ENCODE measurements at places on chromosomes 16 and 17. TPM values are rescaled to one million over a fixed set of nuclear protein-coding genes. Genes with fewer than 3 reads are reported as not detected.

- H3K27me3 ChIP-seq, result no peaks in the 10 kb centered on the region
- no peak overlapping the region for H3K27ac ChIP-seq
Observed at GRCh38 chr16:4606354-4606753, 8.3 kb downstream of the UBALD1 start.

GRCh38 chr17:73757420-73757819, 113.2 kb upstream of the SDK2 start:
- DNase-seq, result no peak
- no peak overlapping the region for H3K4me3 ChIP-seq
- H3K36me3 ChIP-seq, result no peaks in the 10 kb centered on the region
- no peak overlapping the region for H3K27ac ChIP-seq
- H3K27me3 ChIP-seq, result peaks cover 74% of the 10 kb centered on the region

- H3K4me3 ChIP-seq, result no peak overlapping the region
- no peak for DNase-seq
- no peaks in the 10 kb centered on the region for H3K27me3 ChIP-seq
- peaks cover 69% of the 10 kb centered on the region for H3K36me3 ChIP-seq
- no peaks in the 10 kb centered on the region for H3K4me1 ChIP-seq
Observed at GRCh38 chr17:58493506-58493905, 5.3 kb upstream of the HSF5 start.

- H3K36me3 ChIP-seq, result peaks cover 22% of the 10 kb centered on the region
- DNase-seq, result no peak
- H3K27ac ChIP-seq, result no peak overlapping the region
- peaks cover 64% of the 10 kb centered on the region for H3K4me1 ChIP-seq
- H3K27me3 ChIP-seq, result no peaks in the 10 kb centered on the region
- no peak overlapping the region for H3K4me3 ChIP-seq
Observed at GRCh38 chr17:38872671-38873385, 3.0 kb downstream of the LASP1 start.

DNA sequence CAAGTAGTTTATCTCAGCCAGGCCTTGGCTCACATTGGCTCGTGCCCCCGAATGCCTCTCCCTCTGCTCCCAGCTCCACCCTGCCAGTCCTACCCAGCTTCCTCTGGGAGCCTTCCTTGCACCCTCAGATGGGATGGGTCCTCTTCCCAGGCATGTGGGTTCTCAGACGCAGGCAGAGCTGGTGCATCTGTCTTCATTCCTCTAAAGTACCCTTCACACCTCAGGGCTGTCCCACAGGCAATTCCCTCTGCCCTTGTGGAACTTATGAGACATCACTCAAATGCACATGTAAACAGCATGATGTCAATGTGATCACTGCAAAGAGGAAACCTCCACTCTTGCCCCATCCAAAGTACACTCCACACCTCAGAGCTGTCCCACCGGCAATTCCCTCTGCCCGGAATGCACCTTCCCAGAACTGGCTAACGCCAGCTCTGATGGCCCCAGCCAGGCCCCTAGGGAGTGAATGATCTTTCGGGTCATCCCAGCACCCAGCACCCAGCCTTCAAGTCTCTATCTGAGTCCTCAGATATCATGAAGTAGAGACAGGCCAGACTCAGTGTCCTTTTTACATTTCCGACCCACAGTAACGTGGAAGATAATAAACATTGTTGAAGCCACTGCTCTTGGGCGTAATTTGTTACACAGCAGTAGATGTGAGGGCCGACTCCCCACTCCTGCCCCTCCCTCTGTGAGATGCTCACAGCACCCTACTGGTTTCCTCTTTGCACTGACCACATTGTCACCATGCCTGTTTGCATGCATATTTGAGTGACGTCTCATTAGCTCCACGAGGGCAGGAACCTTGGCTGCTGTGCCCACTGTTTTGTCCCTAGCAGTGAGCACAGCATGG, 85.4 kb downstream of the N4BP1 start:
- no peak overlapping the region for H3K27ac ChIP-seq
- H3K4me1 ChIP-seq, result no peaks in the 10 kb centered on the region
- no peak overlapping the region for H3K4me3 ChIP-seq
- no peaks in the 10 kb centered on the region for H3K36me3 ChIP-seq

DNA sequence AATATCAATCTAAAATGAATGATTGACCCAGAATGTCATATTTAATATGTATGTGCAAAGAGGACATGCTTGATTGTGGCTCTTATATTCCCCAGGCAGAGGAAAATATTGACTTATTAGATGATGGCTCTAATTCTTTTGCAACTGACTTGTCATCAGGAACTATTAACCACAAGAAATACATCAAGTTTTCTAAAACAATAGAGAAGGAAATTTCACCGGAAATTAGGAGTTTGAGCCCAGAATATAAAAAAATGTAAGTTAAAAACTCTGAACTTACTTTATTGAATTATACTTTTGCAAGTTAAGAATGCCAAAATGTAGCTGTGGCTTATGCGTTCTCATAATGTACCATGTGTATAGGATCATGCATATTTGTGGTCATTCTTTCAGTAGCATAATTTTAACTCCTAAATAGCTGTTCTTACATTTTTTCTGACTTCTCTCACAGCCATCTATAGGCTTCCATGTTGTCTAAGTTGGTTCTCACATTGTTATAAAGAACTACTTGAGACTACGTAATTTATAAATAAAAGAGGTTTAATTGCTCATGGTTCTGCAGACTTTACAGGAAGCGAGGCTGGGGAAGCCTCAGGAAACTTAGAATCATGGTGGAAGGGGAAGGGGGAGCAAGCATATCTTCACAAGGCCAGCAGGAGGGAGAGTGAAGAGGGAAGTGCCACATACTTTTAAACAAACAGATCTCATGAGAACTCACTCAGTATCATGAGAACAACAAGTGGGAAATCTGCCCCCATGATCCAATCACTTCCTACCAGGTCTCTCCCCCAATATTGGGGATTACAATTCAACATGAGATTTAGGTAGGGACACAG, 11.6 kb downstream of the EFCAB13 start:
- H3K4me3 ChIP-seq, result no peak overlapping the region
- H3K4me1 ChIP-seq, result no peaks in the 10 kb centered on the region
- H3K36me3 ChIP-seq, result no peaks in the 10 kb centered on the region
- no peak overlapping the region for H3K27ac ChIP-seq
- DNase-seq, result no peak

DNA sequence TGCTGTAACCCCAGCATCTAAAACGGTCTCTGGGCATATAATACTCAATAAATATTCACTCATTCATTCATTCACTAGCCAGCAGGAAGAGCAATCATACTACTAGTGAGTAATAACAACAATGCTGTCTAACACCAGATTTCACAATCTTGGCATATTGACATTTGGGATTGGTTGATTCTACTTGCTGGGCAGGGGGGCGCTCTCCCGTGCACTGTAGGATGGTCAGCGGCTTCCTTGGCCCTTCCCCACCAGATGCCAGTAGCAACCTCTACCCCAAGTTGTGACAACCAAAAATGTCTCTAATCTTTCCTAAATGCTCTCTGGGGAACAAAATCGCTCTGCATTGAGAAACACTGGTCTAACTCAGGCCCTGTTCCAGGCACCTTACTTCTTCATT, 20.7 kb downstream of the WFDC1 start:
- no peak overlapping the region for H3K4me3 ChIP-seq
- H3K36me3 ChIP-seq, result no peaks in the 10 kb centered on the region
- peaks cover 18% of the 10 kb centered on the region for H3K27me3 ChIP-seq
- no peak overlapping the region for H3K27ac ChIP-seq

GRCh38 chr16:28038409-28038808, 25.1 kb downstream of the GSG1L start:
- no peak overlapping the region for H3K4me3 ChIP-seq
- no peaks in the 10 kb centered on the region for H3K4me1 ChIP-seq
- H3K27ac ChIP-seq, result no peak overlapping the region
- H3K27me3 ChIP-seq, result no peaks in the 10 kb centered on the region
- no peaks in the 10 kb centered on the region for H3K36me3 ChIP-seq

DNA sequence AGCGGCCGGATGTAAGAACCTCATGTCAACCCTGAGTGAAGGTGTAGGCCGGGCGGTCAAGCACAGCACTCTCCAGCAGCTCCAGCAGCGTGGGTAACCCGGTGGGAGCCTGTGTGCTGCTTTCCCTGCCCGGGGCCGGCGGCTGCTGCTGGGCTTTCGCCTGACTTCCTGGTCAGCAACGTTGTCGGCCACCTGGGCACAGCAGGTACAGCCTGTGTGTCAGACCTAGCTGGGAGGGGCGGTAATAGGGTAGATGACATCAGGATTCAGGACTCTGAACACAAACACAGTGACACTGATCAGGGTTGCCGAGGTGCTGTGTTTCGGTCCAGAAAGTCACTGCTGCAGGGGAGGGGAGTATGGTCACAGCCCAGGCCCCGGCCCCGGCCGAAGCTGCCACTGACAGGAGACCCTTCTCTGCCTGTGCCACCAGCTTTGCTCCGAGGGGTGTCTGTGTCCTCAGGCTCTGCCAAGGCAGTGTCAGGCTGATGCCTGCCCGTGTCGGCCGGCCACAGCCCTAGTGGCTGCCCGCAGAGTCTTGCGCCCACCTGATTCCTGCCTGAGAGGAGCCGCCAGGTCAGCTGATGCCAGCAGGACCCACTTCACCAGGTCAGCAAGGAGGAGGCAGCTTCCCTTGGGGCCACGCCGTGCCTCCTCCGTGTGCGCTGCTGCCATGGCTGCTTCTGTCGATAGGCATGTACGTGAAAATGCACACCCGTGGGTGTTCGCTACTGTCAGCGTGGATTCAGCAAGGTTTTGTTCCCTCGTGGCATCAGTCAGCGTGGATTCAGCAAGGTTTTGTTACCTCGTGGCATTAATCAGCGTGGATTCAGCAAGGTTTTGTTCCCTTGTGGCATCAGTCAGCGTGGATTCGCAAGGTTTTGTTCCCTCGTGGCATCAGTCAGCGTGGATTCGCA, 9.2 kb downstream of the RAB40C start:
- H3K27ac ChIP-seq, result no peak overlapping the region
- no peaks in the 10 kb centered on the region for H3K27me3 ChIP-seq
- peaks cover 18% of the 10 kb centered on the region for H3K36me3 ChIP-seq
- no peak overlapping the region for H3K4me3 ChIP-seq
- H3K4me1 ChIP-seq, result peaks cover 6% of the 10 kb centered on the region
- no peak for DNase-seq

- DNase-seq, result peak; percentile 60
- no peak overlapping the region for H3K27ac ChIP-seq
- H3K36me3 ChIP-seq, result no peaks in the 10 kb centered on the region
- no peaks in the 10 kb centered on the region for H3K4me1 ChIP-seq
- H3K27me3 ChIP-seq, result no peaks in the 10 kb centered on the region
Observed at GRCh38 chr16:52874042-52874441, 178.7 kb downstream of the CHD9NB start.

DNA sequence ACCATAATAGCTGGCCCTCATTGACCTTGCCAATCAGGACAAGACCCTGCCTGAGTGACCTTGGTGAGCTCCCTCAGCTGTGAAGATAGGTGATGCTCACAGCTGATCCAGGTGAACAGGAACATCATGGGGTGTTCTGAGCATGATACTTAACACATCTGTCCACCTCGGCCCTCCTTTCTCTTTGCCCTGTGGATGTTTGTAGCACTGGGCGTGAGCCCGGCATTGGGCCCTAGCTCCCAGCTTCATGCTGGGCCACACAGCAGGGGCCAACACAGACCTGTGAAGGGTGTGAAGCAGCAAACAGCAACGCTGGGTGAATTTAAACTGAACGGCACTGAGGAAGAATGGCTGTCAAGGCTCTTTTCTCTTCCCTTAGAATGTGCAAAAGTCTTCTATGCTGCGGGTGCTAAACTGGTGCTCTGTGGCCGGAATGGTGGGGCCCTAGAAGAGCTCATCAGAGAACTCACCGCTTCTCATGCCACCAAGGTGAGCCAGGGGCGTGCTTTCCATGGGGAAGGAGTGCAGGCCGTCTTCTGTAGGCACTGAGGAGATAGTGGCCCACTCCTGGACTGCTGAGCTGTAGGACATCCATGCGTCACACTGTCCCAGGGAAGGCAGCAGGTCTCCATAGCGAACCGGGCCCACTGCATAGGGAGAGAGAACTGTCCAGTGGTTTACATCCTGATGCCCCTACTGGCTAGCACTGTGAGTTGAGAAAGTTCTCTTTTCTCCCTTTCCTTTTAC, 35.9 kb downstream of the TMEM11 start:
- H3K27ac ChIP-seq, result no peak overlapping the region
- H3K4me3 ChIP-seq, result no peak overlapping the region
- H3K4me1 ChIP-seq, result peaks cover 22% of the 10 kb centered on the region

DNA sequence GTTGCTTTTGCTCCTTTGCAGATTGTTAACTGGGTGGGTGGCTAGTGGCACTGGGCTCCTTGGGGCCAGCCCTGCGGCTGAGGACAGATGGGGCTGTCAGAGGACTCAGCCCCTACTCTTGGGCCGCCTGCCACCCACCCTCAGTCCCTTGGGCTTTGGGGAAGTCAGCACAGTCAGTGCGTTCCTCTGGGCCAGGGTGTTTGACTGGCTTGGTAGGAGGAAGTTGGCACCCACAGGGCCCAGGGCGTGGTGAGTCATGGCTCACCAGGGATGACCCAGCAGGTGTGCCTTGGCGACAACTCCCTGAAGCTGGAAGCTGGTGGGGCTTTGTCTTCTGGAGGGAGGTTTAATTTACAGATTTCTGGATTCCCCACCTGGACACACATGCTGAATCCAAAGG, 32.4 kb downstream of the HAPSTR1 start:
- H3K4me3 ChIP-seq, result no peak overlapping the region
- H3K4me1 ChIP-seq, result peaks cover 5% of the 10 kb centered on the region
- H3K27me3 ChIP-seq, result no peaks in the 10 kb centered on the region

DNA sequence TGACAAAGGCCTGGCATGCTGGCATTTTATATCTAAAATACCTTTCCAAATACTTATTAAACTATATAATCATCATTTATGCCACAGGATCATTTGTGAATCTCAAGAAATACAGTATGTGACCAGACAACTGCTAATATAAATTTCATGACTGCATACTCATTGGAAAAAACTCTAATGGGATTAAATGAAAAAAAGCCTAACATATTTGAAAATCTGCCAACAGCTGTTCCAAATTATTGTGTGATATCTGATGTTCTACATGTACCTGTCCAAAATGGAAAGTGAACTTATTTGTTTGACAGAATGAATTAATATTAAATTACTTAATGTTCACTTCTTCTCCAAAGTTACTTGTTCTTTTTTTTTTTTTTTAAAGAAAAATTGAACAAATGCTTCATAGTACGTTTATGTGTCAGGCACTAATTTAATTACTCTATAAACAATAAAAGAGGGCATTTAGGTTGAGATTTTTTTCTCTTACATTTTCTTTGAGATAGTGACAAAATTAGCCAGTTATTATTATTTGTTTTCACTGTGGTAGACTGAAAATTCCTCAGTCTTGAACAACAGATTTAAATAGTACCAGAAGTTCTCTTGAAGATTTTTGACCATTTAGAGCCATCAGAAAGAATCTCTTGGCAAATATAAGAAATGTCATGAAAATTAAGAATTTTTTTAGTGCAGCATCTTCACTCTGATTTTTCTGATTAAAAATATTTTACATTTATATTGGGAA, 114.0 kb downstream of the FTO start:
- DNase-seq, result peak; percentile 24
- no peaks in the 10 kb centered on the region for H3K27me3 ChIP-seq
- no peak overlapping the region for H3K4me3 ChIP-seq
- peaks cover 15% of the 10 kb centered on the region for H3K36me3 ChIP-seq
- H3K27ac ChIP-seq, result no peak overlapping the region
- H3K4me1 ChIP-seq, result peaks cover 2% of the 10 kb centered on the region

Gene ICAM2
- total RNA-seq, result 34.3 TPM

Gene TACO1
- 10.2 TPM for total RNA-seq

Gene KRT31
- total RNA-seq, result 3.3 TPM

Gene KRT23
- 0.27 TPM for total RNA-seq

Gene SULT1A4
- 7.4 TPM for total RNA-seq
